ENCODE measurements at places on chromosomes 13 and 19.

GRCh38 chr13:109209526-109209925, 576.9 kb downstream of the IRS2 start:
- no peaks in the 10 kb centered on the region for H3K36me3 ChIP-seq
- H3K27me3 ChIP-seq: no peaks in the 10 kb centered on the region
- no peak for DNase-seq
- no peak overlapping the region for H3K27ac ChIP-seq

DNA sequence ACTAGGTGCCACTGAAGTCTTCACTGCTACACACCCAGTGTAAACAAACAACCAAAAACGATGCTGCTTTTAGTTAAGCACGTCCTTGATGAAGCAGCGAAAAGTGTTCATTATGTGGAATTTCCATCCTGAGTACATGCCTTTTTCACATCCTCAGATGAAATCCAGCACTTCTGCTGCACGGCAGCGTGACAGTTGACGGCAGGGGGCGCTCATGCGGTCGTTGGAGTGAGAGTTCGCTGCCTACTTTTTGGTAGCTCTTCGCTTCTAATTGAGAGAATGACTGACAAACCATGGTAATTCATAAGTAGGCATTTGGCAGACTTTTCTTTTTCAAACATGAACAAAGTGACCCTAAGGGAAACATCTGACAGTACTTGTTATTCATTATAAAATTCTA, 1124.9 kb downstream of the EFNB2 start:
- no peaks in the 10 kb centered on the region for H3K27me3 ChIP-seq
- no peak overlapping the region for H3K4me3 ChIP-seq
- no peaks in the 10 kb centered on the region for H3K4me1 ChIP-seq
- H3K27ac ChIP-seq: no peak overlapping the region

- H3K27ac ChIP-seq: no peak overlapping the region
- no peak overlapping the region for H3K4me3 ChIP-seq
- no peaks in the 10 kb centered on the region for H3K36me3 ChIP-seq
- no peak for DNase-seq
- no peaks in the 10 kb centered on the region for H3K4me1 ChIP-seq
Measured at GRCh38 chr19:51803967-51804366, 9.0 kb downstream of the FPR3 start.

DNA sequence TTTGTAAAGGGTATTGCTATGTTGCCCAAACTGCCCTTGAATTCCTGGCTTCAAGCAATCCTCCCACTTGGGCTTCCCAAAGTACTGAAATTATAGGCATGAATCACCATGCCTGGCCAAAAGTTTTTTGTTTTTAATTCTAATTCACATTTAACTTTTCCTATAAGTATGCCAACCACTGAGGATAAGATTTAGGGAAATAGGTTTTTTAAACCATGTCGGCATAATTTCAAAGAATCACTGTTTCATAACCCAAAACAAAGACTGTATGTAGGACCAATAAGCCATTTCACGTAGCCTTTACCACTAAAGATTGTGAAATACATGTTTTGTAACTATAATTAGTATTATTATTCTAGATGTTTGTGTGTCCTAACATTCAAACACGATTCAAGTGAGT, 8.2 kb downstream of the ZDHHC20 start:
- H3K27ac ChIP-seq: no peak overlapping the region
- peaks cover 24% of the 10 kb centered on the region for H3K4me1 ChIP-seq
- H3K27me3 ChIP-seq: no peaks in the 10 kb centered on the region
- no peak overlapping the region for H3K4me3 ChIP-seq
- DNase-seq: no peak
- H3K36me3 ChIP-seq: peaks cover 45% of the 10 kb centered on the region

- no peaks in the 10 kb centered on the region for H3K36me3 ChIP-seq
- no peak for DNase-seq
- H3K4me3 ChIP-seq: no peak overlapping the region
- H3K27me3 ChIP-seq: no peaks in the 10 kb centered on the region
- no peaks in the 10 kb centered on the region for H3K4me1 ChIP-seq
Measured at GRCh38 chr13:91894316-91894715, 495.9 kb downstream of the GPC5 start.

GRCh38 chr13:91369441-91369831, 21.9 kb downstream of the MIR17HG start:
- no peak overlapping the region for H3K27ac ChIP-seq
- DNase-seq: no peak
- peaks cover 4% of the 10 kb centered on the region for H3K27me3 ChIP-seq
- peaks cover under 1% of the 10 kb centered on the region for H3K4me1 ChIP-seq

- no peak for DNase-seq
- H3K4me3 ChIP-seq: no peak overlapping the region
- no peaks in the 10 kb centered on the region for H3K36me3 ChIP-seq
- no peak overlapping the region for H3K27ac ChIP-seq
- H3K4me1 ChIP-seq: no peaks in the 10 kb centered on the region
Measured at GRCh38 chr13:107770541-107770940, 444.8 kb downstream of the LIG4 start.

- peaks cover 8% of the 10 kb centered on the region for H3K27me3 ChIP-seq
- H3K36me3 ChIP-seq: no peaks in the 10 kb centered on the region
- no peak overlapping the region for H3K4me3 ChIP-seq
- DNase-seq: no peak
- peaks cover 6% of the 10 kb centered on the region for H3K4me1 ChIP-seq
- no peak overlapping the region for H3K27ac ChIP-seq
Measured at GRCh38 chr13:51541809-51542258, 42.4 kb upstream of the WDFY2 start.

- DNase-seq: no peak
- no peaks in the 10 kb centered on the region for H3K4me1 ChIP-seq
- H3K27ac ChIP-seq: no peak overlapping the region
- no peak overlapping the region for H3K4me3 ChIP-seq
- H3K27me3 ChIP-seq: peaks cover 10% of the 10 kb centered on the region
Measured at GRCh38 chr19:31232871-31233270, 116.4 kb downstream of the TSHZ3 start.

- H3K27me3 ChIP-seq: peaks cover 27% of the 10 kb centered on the region
- no peaks in the 10 kb centered on the region for H3K36me3 ChIP-seq
- no peak overlapping the region for H3K4me3 ChIP-seq
- peaks cover 9% of the 10 kb centered on the region for H3K4me1 ChIP-seq
- H3K27ac ChIP-seq: no peak overlapping the region
Measured at GRCh38 chr19:41816761-41817160, 20.4 kb downstream of the CEACAM3 start.

DNA sequence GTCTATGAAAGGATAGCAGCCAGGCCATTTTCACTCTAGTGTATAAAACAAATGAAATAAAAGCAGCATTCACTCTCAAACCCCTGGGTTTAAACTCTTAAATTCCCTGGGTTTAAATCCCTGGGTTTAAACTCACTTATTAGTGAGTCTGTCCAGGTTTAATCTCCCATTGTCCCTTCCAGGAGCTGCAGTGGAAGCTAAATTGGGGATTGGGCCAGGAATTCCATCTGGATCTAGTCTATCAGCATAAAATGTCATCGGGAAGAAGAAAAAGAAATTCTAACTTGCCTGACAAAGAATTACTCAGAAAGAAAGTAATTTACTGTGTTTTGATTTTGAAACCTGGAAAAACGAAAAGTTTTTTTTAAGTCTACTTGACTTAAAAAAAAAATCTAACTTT, 54.8 kb downstream of the FRY start:
- no peaks in the 10 kb centered on the region for H3K27me3 ChIP-seq
- no peaks in the 10 kb centered on the region for H3K4me1 ChIP-seq
- H3K4me3 ChIP-seq: no peak overlapping the region
- H3K36me3 ChIP-seq: no peaks in the 10 kb centered on the region
- no peak for DNase-seq
- H3K27ac ChIP-seq: no peak overlapping the region

DNA sequence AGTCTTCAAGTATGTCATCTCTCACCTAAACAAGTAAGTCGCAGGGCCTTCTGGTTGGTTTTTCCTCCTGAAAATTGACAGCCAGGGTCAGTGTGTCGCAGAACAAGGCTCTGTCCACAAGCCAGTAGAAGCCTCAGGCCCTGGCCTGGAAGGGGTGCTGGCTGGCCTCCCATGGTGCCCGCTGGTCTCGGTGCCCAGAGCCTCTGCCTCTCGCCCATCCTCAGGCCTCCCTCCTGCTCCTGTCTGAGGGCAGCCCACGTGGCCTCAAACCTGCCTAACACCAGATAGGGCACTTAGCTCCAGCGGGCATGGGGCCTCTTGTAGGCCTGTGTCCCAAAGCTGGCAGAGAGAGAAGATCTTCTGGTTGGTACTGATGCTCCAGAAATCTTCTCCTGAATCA, 20.3 kb upstream of the NPAS1 start:
- no peak overlapping the region for H3K4me3 ChIP-seq
- no peak overlapping the region for H3K27ac ChIP-seq
- DNase-seq: no peak
- H3K36me3 ChIP-seq: peaks cover 9% of the 10 kb centered on the region
- H3K27me3 ChIP-seq: peaks cover 26% of the 10 kb centered on the region

DNA sequence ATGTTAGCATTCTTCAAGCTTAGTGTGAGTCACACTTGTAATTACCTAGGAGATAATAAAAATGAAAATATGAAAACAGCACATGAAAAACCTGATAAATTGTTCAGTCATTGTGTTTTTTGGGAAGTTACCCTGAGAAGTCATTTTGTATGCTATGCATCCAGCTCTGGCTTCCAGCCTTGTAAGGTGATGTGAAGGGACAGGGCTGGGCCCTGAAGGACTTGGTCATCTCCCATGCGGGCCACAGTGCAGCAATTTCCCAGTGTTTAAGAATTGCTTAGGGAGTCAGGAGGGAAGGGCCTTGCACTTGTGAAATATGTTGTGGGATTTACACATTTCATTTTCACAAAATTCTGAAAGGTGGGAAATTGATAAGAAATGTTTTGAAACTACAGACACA, 41.3 kb downstream of the ARHGEF7 start:
- H3K4me1 ChIP-seq: peaks cover 42% of the 10 kb centered on the region
- H3K27me3 ChIP-seq: peaks cover 18% of the 10 kb centered on the region

DNA sequence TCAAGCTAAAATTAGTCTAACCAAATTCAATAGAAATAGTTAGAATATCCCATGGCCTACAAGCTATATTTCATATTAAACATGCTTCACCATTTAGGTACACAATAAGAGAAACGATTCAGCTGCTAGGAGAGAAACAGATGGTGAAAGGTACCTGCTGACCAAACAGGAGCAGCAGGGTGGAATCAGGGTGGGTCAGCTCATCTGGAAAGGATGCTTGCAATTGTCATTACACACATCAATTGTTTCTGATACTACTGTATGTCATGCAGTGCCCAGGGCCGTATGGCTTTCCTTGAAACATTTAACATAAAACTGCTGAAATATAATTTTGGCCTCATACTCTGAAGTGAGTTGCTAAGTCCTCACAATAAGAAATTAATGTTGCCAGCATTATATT, 776.0 kb downstream of the DACH1 start:
- no peak for DNase-seq
- no peak overlapping the region for H3K27ac ChIP-seq
- H3K4me3 ChIP-seq: no peak overlapping the region
- H3K36me3 ChIP-seq: no peaks in the 10 kb centered on the region
- H3K4me1 ChIP-seq: no peaks in the 10 kb centered on the region

GRCh38 chr13:31121379-31122140, 40.1 kb downstream of the HSPH1 start:
- peaks cover 89% of the 10 kb centered on the region for H3K27me3 ChIP-seq
- H3K4me3 ChIP-seq: no peak overlapping the region
- H3K27ac ChIP-seq: no peak overlapping the region
- no peak for DNase-seq
- H3K4me1 ChIP-seq: peaks cover 26% of the 10 kb centered on the region
- no peaks in the 10 kb centered on the region for H3K36me3 ChIP-seq

- H3K4me1 ChIP-seq: peaks cover 9% of the 10 kb centered on the region
- H3K27ac ChIP-seq: no peak overlapping the region
- H3K36me3 ChIP-seq: peaks cover 3% of the 10 kb centered on the region
- DNase-seq: no peak
- no peak overlapping the region for H3K4me3 ChIP-seq
- H3K27me3 ChIP-seq: peaks cover 76% of the 10 kb centered on the region
Measured at GRCh38 chr19:6712231-6712630, 8.2 kb downstream of the C3 start.

DNA sequence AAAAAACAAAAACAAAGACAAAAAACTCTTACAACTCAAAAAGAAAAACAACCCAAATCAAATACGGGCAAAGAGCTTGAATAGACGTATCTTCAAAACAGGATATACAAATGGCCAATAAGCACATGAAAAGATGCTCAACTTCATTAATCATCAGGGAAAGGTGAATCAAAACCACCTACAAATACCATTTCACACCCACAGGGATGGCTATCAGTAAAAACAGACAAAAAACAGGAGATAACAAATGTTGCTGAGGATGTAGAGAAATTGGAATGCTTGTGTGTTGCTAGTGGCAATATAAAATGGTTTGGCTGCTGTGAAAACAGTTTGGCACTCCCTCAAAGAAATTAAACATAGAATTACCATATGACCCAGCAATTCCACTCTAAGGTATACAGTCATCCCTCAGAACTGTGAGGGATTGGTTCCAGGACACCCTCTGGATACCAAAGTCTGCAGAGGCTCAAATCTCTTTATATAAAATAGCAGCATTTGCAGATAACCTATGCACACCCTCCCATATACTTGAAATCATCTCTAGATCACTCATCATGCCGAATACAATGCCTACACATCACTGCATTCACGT, 29.7 kb downstream of the MLLT1 start:
- H3K4me3 ChIP-seq: no peak overlapping the region
- peaks cover 17% of the 10 kb centered on the region for H3K36me3 ChIP-seq
- no peak overlapping the region for H3K27ac ChIP-seq
- DNase-seq: no peak
- peaks cover 2% of the 10 kb centered on the region for H3K4me1 ChIP-seq

DNA sequence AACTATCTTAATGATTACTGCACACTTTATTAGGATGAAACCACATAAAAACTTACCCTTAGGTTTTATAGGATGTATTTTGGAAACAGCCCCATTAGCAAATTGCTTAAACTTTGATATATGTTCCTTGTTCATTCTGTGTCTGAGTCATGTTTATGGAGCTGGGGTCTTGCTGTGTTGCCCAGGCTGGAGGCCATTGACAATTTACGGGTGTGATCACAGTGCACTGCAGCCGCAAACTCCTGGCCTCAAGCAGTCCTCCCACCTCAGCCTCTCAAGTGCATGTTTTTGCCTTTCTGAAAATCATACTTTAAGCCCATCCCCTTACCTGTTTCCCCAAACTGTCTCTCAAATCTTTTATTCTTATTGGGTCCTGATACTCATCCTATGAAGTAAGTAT, 5.2 kb upstream of the CHAMP1 start:
- H3K27me3 ChIP-seq: no peaks in the 10 kb centered on the region
- peaks cover 7% of the 10 kb centered on the region for H3K36me3 ChIP-seq
- H3K4me3 ChIP-seq: no peak overlapping the region
- no peak for DNase-seq
